Activated naive CD4-positive, alpha-beta T cell treated with Interleukin-2 at 50 U/mL for 16 hours (primary cell): ENCODE measurements at places on chromosomes 7 and 10.

GRCh38 chr7:43112459-43112940 is at the start of gene HECW1:
Gene HECW1, plus strand, starts transcription at chr7:43112647. Its CDS starts 131,259 bp downstream, at chr7:43243906.
- DNase-seq, result no peak

GRCh38 chr7:90654718-90655427 is 58.8 kb downstream of the CDK14 start:
- no peak for DNase-seq

DNA sequence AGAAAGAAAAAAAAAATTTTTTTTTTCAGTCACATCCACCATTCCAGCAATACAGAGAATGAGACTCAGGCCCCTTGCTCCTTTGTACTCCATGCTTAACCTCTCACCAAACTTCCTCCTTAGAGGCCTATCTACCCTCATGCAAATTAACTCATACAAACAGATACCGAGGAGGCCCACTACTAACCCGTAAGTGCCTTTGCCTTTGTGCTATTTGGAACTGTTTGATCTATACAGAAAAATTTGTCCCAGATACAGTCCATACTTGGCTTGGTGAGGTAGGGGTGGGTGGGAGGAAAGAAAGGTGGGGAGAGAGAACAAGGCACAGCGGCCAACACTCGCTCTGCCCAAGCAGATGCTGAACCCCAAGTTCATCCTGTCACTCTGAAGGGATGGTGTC is 87.8 kb upstream of the DUSP5 start:
- no peak for DNase-seq

- DNase-seq, result peak; percentile 69
These were observed 14.3 kb downstream of the ZC3HAV1 start for GRCh38 chr7:139095194-139095659.

DNA sequence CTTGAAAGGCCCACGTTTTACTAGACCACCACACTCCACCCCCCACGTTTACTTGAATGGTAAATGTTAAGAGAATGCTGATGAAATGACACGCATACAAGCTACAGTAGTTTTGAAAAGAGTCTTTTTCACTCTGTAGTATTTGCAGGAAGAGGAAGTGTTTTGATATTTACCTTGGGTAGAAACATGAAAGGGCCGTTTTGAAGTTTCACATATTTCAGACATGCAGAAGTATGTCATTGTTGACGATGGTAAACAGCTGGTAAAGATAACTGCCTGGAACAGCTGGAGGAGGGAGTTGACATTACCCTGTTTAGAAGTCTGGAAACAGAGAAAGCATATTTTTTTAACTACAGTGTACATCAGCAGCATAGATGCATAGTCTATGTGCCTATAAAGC is 160.7 kb downstream of the NXPH1 start:
- no peak for DNase-seq

DNA sequence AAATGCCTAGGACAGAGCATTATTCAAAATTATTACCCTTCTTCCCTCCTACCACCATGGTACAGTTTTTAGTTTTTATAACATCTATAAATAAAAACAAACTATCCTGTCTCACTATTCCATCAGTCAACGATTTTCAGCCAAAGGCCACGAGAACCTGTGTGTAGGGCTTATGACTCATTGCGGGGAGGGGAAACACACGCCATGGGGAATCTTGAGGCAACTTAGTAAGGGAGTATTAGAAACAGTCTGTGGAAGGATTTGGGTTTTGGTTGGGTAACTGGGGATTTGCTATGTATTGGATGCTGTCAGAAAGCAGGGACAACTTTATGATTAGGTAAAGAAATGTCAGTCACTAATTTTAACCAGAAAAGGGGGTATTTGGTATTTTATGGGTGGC is 14.7 kb downstream of the GPR141 start:
- DNase-seq, result no peak

DNA sequence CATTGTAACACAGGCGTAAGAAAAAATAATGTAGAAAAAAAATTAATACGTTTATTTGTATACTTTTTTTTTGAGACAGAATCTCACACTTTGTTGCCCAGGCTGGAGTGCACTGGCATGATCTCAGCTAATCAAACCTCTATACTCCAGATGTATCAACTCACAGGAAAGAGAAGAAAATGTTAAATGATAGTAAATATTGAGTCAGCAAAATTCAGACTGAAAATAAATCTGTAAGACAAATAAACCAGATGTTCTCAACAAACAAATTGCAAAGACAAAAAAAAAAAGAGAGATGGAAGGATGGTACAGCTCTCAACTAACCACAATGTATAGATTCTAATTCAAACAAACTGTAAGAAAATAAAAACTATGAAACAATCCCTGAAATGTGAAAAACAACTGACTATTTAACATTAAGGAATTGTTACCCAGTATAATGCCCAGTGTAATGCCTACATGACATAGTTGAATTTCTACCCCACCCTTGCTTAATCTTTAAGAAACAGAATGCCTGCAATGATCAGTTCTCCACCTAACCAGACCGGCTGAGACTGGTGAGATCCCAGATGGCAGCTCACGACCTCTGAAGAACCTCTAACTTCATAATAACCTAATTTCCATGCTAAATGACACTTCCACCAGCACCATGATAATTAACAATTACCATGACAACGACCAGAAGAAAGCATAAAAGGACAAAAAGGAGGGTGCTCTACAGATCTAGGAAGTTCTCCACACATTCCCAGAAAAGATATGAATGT is 272.0 kb upstream of the GNAI1 start:
- no peak for DNase-seq

DNA sequence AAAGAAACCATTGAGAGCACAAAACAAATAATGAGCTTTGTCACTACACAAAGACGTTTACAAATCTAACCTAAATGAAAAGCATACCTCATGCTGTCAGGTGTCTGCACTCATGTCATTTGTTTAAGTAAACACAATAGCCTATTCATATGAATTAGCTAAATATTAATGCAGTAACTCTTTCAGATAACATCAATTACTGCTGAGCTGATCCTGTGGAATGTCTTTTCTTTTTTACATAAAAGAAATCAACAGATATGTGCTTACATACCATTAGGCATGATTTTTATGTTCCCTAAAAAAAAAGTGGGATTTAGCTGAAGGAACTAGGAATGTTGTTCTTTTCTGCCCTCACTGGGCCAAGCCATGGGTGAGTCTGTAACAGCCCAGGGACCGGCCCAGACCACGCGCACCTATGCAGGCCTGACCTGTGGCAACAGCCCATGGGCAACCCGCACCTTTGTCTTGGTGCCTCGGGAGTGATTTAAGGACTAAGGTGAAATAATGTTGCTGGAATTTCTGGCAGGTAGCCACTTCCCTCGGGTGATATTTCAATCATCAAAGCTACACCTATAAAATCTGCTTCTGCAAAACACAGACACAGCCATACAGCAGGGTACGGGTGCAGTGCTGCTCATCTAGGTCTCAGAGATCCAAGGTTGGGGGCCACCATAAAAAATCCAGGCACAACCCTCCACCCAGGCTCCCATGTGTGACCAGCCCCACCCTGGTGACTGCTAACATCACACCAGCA is 44.6 kb downstream of the FGFR2 start:
- no peak for DNase-seq

GRCh38 chr7:128309976-128310375 is 33.7 kb downstream of the RBM28 start:
- DNase-seq, result no peak

GRCh38 chr7:157271315-157271990 is 65.4 kb upstream of the DNAJB6 start:
- no peak for DNase-seq

DNA sequence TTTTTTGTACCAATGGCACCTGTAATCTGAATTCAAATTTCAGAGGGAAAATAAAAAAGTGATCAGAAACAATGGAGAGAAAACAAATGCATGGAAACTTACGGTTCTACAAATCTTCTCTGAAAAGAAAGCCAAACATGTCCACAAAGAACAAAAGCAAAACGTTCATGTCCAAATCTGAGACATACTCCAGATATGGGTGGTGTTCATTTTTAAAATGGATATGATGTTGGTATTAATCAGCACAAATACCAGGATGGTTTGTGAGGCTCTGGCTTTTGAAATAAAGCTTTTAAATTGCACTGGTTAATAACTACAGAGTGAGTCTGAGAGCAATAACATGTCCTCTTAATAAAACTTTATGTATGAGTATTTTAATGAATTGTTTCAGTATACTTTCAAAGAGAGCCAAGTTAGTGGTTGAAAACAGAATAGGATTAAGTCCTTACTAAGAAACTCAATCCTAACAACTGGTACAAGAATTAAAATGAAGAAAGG is 366.4 kb downstream of the INHBA start:
- no peak for DNase-seq

GRCh38 chr10:14556285-14556956 is 218.3 kb downstream of the FAM107B start:
- DNase-seq, result no peak

GRCh38 chr10:130160775-130161174 is 24.6 kb downstream of the GLRX3 start:
- DNase-seq, result no peak

DNA sequence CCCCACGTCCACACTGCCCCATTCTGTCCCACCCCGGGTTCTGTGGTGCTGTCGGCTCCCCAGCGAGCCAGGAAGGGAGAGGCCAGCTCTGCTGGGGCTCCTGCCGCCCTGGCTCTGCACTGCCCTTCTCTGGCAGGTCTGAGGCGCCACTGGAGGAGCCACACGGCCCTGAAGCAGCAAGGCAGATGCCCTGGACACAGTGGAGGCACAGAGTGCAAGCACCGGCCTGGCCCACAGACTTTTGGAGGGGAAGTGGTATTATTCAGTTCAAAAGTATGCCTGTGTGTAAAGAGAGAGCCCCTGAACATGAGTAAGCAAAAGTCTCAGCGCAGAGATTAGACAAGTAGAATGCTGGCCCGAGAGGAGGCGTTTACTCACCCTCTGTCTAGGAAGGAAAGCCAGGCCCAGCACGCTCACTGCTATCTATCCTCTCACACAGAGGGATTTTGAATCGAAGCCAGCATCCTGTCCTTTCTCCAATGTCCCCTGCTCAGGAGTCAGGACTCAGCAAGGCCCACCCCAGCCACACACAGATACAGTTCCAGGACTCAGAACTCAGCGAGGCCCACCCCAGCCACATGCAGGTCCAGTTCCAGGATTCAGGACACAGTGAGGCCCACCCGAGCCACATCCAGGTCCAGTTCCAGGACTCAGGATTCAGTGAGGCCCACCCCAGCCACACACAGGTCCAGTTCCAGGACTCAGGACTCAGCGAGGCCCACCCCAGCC is 115.0 kb downstream of the EGFR start:
- DNase-seq, result no peak

DNA sequence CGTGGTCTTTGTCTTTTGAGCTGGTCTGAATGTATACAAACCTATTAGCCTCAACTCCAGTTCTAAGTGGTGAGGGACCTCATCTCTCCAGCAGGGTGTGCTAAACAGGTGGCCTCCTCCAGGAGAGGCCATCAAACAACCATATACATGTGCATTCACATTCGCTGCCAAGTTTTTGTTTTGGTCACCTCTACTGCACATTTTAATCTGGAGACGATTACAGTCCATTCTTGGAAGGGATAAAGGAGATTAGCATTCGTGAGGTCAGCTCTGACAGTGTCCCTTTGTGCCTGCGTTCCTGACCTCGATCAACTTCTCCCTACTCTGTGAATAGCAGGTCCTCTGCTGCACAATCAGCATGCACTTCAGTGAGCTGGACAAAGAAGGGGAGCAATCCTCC is 60.8 kb downstream of the RHOBTB1 start:
- DNase-seq, result no peak

GRCh38 chr10:469947-470338 is 219.5 kb downstream of the DIP2C start:
- DNase-seq, result no peak

DNA sequence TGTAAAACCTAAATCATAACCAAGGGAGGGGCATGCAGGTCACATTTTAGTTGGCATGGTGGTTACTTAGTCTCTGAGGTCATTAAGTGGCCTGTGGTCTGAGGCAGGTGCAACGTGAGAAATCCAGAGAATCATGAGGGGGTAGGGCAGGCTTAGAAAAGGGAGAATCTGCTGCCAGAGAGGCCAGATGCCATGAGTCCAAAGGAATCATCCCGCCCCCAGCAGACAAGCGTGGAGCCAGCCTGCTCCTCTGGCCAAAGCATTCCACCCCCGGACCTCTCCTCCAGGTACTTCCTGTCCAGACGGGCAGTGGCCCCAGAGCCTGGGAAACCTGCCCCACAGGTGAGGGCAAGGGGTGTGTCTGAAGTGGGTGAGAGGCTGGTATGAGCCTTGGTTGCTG is 196.4 kb upstream of the ZNF32 start:
- no peak for DNase-seq

GRCh38 chr10:124293616-124294449 is 124.9 kb downstream of the OAT start:
- DNase-seq, result no peak

DNA sequence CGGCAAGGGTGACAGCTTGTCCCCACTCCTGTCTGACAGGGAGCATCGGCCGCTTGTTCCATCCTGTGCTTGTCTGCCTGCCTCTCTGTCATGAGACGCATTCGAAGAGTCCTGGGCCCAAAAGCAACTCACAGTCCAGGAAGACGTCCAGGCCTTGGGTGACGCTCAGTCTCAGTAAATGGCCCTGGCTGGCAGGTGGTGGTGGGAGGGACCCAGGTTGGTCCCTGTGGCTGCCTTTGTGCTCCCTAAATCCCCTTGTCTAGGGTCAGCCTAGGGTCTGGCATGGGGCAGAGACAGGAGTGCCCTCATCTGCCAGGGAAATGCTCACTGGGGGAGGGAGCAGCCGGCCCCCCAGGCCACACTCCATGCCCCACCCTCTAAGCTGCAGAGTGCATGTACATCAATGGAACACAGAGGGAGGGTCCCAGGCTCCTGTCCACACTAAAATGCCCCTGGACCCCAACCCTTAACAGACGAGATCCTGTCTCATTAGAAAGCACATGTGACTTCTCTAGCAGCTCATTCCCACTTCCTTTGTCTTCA is 295.2 kb upstream of the ZNF32 start:
- DNase-seq, result no peak

DNA sequence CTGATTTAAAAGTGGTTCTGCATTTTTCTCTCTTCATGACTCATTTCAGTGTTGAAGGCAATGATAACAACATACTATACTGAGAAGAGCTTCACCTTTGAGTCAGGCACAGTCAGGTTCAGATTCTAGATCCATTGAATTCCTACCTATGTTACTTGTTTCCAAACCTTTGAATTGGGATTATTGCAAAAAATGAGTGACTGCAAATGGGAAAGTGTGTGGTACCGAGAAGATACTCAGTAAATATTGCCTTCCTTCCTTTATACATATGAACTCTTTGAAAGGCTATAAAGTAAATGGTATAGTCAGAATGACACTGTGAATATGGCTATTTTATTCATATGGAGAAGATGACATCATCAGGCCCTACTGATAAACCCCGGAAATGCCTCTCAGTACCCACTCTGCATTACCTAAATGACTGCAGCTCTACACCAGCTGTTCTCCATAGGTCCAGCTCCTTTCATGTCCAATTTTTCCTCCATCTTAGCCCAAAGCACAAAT is 66.7 kb upstream of the FGL2 start:
- no peak for DNase-seq
